AG09309 (cell line): ENCODE measurements at places on chromosomes 1 and 21.
A peak's percentile ranks its signal among the peaks of the same experiment; 100 is the strongest.

GRCh38 chr1:156152628-156153027 lies 757 bp upstream of the SEMA4A start:
- no peak for DNase-seq

GRCh38 chr1:7117399-7118281 lies 332.4 kb downstream of the CAMTA1 start:
- DNase-seq: peak; percentile 86

DNA sequence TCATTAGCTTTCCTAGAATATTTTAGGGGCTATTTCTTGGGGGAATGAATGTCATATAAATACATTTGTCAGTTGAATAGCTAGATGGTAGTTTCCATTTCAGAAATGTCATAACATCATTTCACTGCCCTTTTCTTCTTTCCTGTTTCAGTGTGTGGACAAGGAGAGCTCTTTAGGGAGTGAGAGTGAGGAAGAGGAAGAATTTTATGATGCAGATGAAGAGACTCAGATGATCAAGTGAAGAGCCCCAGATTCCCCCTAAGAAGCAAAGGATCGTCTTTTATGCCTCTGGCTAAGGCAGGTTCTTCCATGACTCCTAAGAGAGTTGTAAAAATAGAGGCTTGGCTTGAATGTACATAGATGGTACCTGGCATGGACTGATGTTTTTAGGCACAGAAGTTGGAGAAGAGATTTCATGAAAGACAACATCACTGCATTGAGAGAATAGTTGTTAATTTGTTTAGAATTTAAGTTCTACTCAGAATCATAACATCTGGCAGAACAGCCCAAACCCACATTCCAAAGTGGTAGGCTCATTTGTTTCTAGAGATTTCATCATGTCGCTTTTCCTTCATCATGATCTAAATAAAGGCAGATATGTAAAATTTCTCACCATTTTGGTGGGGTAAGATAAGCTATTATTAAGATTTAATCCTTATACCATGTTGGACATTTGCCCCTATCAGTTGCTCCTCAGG lies 44.2 kb upstream of the MAB21L3 start:
- peak; percentile 82 for DNase-seq

DNA sequence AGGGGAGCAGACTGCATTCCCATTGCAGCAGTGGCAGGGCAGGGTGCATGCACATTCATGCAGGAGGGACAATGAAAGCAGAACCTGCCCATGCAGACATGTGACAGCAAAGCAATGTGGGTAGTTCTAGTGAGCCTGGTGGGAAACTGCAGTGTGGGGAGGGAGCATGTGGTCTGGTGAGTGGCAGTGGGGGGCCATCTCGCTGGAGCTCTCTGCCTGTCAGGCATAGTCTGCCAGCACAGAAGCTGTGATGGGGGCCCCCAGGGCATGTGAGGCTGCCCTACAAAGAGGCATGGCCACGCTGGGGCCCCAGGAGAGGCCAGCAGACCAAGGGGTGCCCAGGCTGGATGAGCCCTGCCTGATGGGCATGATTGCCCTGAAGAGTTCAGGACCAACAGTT lies 579.7 kb downstream of the PTPRC start:
- DNase-seq: no peak

- no peak for DNase-seq
These were observed 265.9 kb upstream of the C1orf105 start for GRCh38 chr1:172154551-172154950.

DNA sequence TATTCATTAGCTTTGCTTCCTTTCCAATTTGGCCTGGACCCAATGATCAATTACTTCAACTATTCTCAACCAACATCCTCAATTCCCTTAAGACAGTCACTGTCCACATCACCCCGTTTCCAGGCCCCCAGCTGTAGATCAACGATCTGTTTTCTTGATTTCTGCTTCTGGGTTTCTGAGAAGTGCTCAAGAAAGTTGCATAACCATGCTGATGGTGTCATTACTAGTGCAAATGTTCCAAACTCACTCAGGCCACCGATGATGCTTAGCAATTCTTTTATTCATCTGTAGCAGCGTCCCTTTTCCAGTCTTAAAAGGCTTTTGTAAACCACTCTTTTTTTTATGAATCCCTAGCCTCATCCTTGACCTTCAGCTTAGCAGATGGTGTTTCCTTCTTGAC lies 155.8 kb upstream of the PTGFR start:
- no peak for DNase-seq

DNA sequence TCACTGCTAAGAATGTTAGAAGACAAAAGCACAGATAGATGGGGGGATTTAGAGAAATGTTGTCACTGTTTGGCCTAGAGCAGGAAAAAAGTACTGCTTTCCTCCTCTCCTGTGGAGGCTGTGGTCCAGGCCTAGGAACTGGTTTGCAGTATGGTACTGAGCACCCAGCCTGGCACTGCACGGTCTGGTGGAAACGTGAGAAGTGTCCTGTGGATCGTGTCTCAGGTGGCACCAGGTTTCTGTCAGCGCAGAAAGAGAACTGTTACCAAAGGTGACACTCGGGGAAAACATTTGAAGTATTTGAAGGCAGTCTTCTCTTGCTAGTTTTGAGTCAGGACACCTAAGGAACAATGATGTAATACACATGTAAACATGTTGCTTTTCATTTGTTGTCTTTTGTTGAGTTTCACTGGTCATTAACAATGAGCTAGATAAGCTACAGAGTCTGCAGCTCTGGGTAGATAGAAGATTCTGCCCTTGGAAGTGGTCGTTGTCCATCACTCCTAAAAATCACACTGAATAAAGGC lies 63.0 kb downstream of the B3GALNT2 start:
- no peak for DNase-seq

DNA sequence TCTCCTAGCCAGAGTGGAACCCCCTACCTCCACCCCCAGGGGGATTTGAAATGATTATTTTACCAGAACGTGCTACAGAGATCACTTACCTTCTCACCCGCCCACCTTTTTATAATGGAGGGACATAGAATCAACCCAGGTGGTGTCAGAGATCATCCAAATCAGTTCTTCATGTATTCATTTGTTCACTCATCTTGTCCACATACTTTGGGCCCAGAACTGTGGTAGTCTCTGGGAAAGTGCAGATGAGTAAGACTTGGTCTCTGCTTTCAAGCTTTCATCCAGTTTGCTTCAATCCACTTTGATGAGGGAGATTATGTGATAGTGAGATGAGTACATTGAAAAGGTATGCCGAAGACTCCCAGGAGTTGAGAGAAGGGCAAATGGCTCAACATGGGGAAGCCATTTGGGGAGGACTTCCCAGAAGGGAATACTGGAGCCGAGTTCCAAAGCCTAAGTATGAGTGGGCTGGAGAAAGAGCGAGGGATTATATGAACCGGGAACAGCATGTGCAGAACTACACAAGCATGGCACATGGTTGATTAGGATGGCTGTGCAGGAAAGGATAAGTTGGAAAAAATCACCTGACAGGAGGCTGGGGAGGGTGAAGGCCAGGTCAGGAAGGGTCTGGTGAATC lies 1.9 kb downstream of the FGGY start:
- no peak for DNase-seq

DNA sequence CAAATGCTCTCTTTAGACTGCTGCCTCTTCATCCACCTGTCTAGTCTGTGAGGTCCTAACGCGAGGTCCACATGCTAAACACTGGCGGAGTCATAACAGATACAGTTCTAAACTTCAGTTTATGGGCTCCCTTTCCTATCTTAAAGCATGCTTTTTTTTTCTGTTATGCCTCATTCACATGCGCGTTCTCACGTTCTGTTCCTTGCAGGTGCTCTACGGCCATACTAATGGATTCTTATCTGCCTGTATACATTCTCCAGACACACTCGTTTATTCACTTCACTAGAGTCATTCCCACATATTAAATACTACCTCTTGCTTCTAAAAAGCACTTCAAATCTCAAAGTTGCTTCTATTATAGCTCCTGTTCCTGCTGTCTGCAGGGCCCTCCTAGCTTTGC lies 38.7 kb downstream of the PHC2 start:
- DNase-seq: no peak

DNA sequence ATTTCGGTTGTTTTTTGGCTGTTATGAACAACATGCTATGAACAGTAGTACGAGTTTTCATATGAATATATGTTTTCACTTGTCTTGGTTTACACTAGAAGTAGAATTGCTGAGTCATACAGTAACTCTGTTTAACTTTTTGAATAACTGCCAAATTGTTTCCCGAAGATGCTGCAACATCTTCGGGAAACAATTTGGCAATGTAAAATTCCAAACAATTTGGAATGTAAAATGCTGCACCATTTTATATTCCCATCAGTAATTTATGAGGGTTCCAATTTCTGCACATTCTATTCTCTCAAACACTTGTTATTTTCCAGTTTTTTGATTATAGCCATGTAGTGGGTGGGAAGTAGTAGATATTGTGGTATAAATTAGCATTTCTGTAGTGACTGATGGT lies 11.6 kb downstream of the PCBP3 start:
- DNase-seq: peak; percentile 37

GRCh38 chr1:240310226-240310925 lies 218.7 kb downstream of the FMN2 start:
- peak; percentile 67 for DNase-seq

DNA sequence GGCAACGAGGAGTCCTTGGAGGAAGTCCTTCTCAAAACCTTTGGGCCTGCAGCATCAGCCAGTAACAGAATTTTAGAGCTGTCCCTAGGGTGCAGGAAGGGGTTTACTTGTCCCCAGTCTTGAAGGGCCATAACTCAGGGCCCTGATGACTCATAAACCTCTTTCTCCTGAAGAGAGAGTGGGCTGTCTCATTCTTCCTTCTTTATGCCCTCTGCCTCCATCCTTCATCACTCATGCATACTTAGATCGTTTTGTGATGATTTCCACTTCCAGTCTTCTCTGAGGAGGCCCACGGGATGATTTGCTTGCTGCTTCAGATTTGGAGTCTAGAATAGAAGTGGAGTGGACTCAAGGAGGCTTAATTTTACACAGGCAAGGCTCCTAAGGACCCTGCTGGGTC lies 60.2 kb downstream of the NDUFS5 start:
- DNase-seq: no peak

GRCh38 chr1:183841550-183841949 lies 36.6 kb downstream of the RGL1 start:
- no peak for DNase-seq

DNA sequence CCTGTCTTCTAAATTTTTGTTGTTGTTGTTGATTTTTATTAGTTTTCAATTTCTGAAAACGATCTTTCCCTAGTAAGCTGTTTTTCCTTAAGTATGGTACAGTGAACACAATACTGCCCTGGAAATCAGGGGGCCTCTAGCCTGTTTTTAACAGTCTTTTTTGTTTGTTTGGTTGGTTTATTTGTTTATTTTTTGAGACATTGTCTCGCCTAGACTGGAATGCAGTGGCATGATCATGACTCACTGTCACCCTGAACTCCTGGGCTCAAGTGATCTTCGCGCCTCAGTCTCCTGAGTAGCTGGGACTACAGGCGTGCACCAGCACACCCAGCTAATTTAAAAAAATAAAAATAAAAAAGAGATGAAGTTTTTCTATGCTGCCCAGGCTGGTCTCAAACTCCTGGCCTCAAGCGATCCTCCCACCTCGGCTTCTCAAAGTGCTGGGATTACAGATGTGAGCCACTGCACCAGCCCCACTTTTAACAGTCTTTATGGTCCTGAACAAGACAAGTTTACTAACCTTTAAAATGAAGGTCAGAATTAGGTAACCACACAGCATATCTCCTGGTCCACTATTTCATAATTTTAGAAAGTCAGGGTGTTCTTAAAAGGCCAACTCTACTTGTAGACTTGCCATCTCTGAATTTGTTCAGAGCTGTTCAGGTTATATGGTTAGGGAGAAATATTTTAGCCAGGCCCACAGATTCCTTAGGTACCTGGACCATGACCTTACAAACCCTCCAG lies 35.4 kb downstream of the TBCE start:
- no peak for DNase-seq

GRCh38 chr1:203658274-203658673 lies 31.6 kb downstream of the ATP2B4 start:
- no peak for DNase-seq

GRCh38 chr1:34262921-34263320 lies 86.2 kb downstream of the C1orf94 start:
- DNase-seq: no peak

DNA sequence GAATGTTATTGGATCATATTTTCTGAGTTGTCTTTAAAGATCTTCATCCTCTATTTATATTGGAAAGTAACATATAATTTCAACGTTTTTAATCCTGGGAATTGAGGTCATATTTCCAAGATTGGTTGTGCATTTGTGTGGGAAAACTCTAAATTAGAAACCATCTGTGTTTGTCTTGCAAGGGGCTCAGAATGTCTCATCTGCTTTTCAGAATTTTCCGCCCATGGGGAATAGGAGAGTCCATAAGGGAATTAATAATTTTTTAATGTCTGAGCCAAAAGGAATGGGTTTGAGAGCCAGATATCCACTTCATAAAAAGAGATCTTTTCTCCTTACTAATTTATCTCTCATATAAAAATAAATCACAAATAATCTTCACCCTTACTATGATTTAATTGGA lies 84.8 kb upstream of the MAP1LC3C start:
- DNase-seq: no peak

- DNase-seq: peak; percentile 77
These were observed 138.5 kb downstream of the CLIC6 start for GRCh38 chr21:34807146-34807880.

GRCh38 chr1:34787461-34788420 lies 5.1 kb upstream of the GJA4 start:
- DNase-seq: no peak

DNA sequence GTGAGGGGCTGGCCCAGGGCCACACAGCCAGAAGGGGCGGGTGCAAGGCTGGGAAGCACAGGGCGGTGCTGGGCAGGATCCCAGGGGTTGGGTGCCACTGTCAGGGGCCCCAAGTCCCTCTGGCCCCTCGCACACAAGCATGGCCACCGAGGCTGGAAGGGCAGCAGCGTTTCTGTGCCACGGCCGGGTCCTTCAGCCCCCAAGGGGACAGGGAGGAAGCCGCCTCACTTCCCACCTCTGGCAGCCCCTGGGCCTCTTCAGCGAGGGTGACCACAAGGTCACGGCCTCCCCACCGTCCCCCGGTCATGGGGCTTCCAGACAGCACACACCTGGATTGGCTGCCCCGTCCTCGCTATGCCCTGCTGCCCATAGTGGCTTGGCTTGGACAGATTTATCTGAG lies 77.1 kb upstream of the TTC34 start:
- no peak for DNase-seq

GRCh38 chr1:117606649-117607430 lies 992 bp downstream of the TENT5C start:
- no peak for DNase-seq

- no peak for DNase-seq
These were observed 15.7 kb upstream of the NRIP1 start for GRCh38 chr21:15080526-15080925.
